RWPE1 (cell line): ENCODE measurements at places on chromosomes 3 and 15.

- DNase-seq: no peak
These were observed 181.7 kb upstream of the SNTN start for GRCh38 chr3:63470745-63471144.

- no peak for DNase-seq
These were observed 379.1 kb upstream of the PROK2 start for GRCh38 chr3:72163809-72164634.

DNA sequence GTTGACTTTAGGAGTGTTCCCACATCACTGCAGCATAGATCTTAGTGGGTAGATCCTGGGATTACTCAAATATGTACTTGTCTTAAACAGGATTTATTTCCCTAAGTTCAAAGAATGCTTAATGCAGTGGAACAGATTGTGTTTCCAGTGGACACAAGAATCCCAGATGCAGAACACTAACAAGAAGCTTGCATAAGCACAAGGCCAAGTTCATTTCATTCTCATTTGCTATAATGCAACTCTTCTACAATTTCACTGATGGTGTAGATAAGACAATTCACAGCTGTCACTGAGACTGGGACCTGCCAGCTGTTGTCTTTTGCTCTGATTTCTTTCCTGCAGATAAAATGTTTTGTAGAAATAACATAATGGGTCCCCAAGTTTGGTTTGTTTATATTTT lies 225.6 kb downstream of the NFKBIZ start:
- no peak for DNase-seq

GRCh38 chr3:188817103-188817934 lies 354.5 kb upstream of the TPRG1 start:
- peak; percentile 38 for DNase-seq

- no peak for DNase-seq
These were observed 403.9 kb downstream of the VPS13C start for GRCh38 chr15:61656391-61656790.

DNA sequence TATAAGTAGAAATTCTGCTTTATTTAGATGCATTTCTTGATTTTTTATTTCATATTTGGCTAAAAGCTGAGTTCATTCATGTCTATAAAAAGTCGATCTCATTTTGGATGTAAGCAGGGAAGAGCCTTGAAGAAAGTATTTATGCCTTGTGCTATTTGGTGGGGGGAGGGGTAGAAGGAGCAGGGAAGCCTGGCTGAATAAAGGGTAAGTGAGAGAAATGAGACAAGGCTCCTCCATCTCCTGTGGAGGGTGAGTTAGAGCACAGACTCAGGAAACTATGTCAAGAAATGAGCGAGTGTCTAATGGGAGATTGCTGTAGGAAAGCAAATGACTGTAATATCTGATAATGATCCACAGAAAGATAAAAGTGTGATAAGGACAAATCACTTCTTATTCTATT lies 121.8 kb upstream of the ATP11B start:
- no peak for DNase-seq

- DNase-seq: no peak
These were observed 6.1 kb downstream of the GATA2 start for GRCh38 chr3:128486681-128487537.

DNA sequence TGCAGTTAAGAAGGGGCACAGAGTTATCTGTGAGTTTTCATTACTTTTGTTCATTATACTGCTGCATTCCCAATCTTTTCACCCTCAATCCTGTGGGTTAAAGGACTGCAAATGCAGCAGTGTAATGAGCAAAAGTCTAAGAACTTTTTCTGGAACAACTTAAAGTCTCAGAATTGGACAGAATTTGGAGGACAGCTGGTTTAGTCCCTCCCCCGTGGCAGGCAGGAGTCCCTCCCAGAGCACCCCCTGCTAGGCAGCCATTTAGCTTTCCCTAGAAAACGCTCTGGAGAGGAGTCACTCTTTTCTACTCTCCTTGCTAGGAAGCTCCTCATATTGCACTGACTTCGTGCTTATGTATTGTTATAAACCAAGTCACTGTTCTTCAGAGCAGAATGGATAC lies 156.3 kb upstream of the UBE2E1 start:
- DNase-seq: no peak

GRCh38 chr3:4938281-4938982 lies 40.8 kb upstream of the BHLHE40 start:
- DNase-seq: no peak

- DNase-seq: no peak
These were observed 88.7 kb upstream of the CDAN1 start for GRCh38 chr15:42825599-42825998.

- no peak for DNase-seq
These were observed 326.4 kb upstream of the WNT5A start for GRCh38 chr3:55813268-55814097.

DNA sequence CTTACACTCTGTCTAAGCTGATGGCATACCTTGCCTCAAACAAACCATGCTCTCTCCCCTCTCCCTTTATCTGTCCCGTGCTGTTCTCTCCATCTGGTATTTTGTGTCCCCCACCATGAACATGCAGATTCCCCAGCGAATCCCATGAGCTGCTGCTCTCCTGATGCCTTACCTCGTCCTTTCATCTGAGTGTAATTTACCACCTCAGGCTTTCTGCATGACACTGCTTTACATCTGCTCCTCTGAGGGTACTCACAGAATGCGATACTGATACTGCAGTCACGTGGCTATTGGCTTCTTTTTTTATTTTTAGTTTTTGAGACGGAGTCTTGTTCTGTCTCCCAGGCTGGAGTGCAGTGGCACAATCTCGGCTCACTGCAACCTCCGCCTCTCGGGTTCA lies 341.7 kb downstream of the PTPRG start:
- DNase-seq: no peak

- no peak for DNase-seq
These were observed 698 bp downstream of the MELTF start for GRCh38 chr3:197028728-197029510.
